ENCODE measurements at places on chromosomes 5 and 9. TPM values are rescaled to one million over a fixed set of nuclear protein-coding genes. Genes with fewer than 3 reads are reported as not detected.
A peak's percentile ranks its signal among the peaks of the same experiment; 100 is the strongest.

- peak; percentile 13 for DNase-seq
These were observed 9.4 kb downstream of the FLT4 start for GRCh38 chr5:180639741-180640610.

- no peak for DNase-seq
These were observed 226.0 kb downstream of the HINT1 start for GRCh38 chr5:130939059-130939458.

GRCh38 chr9:94528886-94529285 is 26.0 kb upstream of the PCAT7 start:
- DNase-seq, result no peak

DNA sequence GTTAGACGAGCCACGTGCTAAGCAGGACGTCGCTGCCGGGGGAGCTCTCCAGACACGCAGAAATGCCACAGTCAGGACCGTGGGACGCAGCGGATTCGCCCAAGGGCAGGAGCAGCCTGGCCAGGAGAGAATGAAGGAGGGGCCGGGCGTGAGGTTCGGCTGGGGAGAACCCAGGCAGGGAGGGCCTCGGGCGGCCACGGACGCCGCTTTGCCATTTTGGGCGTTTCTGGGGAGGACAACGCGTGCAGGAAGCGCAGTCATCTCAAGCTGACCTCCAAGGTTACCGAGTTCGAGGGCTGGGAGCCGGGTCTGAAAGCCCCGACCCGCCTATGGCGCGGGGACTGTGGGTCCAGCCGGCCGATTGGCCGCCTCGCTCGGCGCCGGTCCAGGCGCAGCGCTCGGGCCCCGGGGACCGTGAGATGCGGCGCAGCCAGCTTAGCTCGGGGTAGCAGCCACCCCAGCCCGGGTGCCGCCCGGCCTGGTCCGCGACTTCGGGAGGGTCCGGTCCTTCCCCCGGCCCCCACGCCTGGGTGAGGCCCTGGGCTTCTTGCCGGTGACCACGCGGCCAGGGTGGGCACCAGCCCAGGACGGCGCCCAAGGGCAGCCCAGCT is 760 bp upstream of the MAN1B1 start:
- DNase-seq, result peak; percentile 63

The ALDH7A1 gene
- total RNA-seq, result 30.5 TPM

DNA sequence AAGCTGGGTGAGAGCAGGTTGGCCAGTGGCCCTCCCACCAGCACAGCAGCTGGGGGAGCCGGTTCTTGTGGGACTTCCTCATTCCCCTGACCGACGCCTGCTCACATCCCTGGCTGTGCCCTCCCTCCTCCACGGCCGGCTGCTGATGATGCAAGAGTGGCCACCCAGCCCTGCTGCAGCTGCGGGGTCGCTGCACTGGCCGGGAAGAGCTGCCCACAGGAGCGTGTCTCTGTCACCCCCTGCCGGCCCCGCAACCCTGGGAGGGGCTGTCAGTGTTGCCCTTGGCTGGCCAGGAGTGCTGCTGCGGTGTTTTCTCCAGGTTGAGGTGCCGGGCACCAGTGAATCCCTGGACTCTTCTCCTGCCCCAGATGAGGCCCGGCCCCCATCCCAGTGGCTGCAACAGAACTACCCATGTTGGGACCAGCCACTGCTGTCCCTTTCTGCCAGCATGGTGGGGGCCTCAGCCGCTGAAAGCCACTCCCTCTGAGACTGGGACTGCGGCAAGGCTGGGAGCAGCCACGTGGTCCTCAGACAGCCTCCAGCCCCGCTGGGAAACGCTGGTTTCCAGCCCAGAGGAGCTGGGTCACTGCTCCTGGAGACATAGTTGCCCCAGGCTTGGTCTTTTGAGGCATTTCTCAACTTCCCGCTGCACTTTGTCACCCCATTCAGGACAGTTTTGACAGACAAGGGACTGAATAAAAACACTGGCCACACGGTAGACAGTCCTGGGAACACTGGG is 739 bp downstream of the CARD9 start:
- DNase-seq, result peak; percentile 67

DNA sequence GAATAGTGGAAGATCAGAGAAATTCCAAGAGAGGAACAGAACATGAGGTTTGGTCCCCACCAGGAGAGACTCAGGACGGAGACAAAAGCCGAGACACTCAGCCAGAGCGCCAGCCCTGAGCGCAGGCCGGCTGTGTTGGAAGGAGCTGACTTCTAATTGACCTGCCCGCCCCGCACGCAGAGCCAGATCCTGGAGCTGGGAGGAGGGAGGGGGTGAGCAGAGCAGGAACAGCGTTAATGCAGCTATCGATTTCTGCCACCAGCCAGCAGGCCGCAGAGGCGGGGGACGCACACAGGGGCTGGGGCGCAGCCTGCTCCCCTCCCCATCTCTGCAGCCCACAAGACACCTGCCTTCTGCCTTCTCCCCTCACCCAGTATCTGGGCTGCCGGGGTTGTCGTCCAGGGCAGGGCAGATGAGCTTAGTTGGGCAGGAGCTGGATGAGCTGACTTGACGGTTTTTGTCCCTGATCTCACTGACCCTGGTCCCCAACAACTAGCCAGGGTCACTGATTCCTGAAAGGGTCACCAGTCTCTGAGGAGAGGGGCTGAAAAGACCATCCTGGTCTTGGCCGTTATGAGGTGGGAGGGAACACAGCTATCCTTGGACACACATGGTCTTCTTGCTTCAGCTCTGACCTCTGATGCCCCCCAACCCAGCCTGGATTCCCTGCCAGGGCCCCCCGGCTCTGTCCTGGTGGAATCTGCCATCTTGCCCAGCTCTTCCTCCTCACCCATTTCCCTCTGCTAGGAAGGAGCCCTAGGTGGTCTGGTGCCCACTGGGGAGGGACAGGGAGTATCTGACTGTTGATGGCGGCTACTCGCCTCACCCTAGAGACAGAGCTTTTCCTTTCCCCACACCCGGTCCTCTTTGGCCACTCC is 29.8 kb downstream of the CXXC5 start:
- DNase-seq, result peak; percentile 61

GRCh38 chr9:123739387-123739786 is 190.5 kb downstream of the DENND1A start:
- no peak for DNase-seq

DNA sequence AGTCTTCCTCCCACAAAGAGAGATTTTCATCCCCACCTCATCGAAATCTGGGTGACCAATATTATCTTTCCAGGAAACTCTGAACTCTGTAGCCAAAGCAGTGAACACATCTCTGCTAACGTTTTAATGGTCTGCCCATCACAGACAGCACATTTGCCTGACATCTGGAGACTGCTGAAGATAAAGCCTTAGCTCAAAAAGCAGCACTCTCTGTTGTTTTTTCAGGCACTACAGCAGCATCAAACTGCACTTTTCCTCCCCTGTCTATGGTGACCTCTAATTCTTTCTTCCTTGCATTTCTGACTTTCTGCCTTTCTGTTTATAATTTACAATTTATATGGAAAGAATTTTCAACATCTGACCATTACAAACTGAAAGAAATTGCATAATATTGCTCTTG is 66.8 kb downstream of the RAB3C start:
- no peak for DNase-seq

GRCh38 chr9:68704814-68705530 is at the start of gene PIP5K1B:
TSS of gene PIP5K1B (plus strand) at chr9:68705240. CDS start at chr9:68822615, 117,375 bp downstream.
- DNase-seq, result peak; percentile 77

DNA sequence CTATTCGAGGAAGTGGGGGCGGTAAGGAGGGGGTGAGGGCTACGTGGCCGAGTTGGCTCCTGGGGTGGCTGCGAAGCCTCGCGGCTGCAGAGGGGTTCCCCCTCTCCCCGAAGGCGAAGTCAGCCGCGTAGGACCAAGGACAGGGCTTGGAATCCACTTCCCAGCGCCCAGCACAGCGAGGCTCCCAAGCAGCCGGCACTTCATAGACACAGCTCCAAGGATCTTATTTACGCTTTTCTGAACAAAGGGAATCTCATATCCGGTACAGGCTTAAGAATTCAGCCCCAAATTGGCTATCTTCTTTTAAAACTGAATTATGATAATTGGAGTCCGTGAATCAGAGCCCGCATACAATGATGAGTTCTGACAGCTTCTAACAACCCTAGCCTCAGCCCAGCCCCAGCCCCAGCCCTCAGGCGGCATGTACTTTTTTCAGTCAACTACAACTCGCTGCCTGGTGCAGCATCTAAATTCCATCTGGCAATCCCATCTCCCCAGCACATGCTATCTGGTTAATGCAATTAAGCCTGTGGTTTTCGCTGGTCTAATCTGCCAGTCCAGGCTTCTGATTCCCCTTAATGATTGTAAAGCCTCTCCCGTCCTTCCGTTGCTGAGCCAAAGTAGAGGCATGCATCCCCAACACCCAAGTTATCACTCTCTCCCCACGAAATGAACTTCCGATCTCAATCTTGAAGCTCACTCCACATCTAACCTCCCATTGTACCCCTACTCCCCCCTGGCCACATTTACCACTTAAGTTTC is 1.0 kb downstream of the ELAVL2 start:
- no peak for DNase-seq

The F12 gene
- not detected for total RNA-seq

The OBP2B gene
- total RNA-seq, result not detected

DNA sequence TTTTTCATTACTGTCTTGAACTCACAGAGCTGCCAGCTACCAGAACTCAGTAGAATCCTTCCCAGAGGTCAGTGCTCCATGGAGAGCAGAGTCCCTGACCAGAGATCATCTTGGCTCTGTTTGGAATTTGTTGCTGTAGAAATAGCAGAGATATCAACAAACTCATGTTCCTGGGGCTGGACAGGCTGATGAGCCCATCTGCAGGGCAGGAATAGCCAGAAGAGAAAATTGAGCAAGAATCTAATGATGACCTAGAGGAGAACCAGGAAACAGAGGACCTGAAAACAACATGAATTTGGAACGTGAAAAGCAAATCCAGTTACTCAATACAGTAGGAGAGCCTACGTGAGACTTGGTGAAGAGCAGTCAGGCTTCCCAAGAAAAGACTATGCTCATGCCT is 437.8 kb downstream of the PLK2 start:
- no peak for DNase-seq

GRCh38 chr5:169874621-169875020 is 105.7 kb downstream of the INSYN2B start:
- DNase-seq, result no peak

DNA sequence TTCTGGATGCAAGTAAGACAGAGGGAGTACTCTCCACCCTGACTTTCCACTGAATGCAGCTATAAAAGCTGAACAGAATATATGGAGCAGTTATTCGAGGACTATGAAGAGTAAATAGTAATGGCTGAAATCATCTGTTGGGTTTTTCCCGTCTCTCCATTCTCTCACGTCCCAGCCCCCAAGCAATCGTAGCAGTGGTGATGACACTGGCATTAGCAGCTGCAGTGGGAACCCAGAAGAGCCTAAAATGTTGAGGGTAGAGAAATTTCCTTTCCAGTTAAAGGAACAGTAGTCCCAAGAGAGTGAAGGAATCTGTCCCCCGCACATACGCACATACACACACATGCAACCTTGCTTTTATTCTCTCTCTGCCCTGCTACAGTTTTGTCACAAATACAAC is 33.2 kb downstream of the MED27 start:
- DNase-seq, result no peak

DNA sequence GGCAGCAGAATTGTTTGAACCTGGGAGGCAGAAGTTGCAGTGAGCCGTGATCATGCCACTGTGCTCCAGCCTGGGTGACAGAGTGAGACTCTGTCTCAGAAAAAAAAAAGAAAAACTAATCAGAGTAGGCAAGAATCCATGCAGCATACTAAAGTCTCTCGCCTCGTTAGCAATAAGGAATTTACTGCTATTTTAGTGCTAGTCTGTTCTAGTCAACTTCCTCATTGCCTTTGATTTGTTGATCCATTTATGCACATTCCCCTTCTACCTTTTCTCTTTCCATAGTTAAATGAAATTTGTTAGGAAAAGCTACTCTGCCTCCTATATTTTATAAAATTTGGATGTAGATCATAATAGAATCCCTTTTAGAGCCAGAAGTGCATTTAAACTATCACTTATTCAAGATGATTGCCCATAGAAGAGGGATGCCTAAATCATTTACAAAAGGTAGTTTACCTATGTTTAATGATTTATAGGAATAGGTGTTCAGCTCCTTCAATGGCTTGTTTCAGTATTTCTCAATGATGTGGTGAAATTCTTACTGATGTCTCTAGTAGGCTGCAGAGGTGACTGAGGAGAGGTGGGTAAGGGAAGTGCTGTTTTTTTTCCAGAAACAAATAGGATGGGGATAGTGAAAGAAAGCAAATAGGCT is 1.9 kb downstream of the LRRC19 start:
- DNase-seq, result no peak

The IFNA2 gene
- not detected for total RNA-seq

DNA sequence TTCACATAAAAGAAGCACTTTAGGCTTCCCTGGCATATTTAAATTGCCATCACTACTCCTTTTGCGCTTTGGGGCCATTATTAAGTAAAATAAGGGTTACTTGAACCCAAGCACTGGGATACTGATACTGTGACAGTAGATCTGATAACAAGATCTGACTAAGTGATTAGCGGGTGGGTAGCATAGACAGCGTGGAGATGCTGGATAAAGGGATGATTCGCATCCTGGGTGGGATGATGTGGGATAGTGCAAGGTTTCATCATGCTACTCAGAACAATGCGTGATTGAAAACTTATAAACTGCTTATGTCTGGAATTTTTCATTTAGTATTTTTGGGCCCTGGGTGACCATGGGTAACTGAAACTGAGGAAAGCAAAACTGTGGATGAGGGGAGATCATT is 75.1 kb downstream of the PTTG1 start:
- DNase-seq, result no peak

DNA sequence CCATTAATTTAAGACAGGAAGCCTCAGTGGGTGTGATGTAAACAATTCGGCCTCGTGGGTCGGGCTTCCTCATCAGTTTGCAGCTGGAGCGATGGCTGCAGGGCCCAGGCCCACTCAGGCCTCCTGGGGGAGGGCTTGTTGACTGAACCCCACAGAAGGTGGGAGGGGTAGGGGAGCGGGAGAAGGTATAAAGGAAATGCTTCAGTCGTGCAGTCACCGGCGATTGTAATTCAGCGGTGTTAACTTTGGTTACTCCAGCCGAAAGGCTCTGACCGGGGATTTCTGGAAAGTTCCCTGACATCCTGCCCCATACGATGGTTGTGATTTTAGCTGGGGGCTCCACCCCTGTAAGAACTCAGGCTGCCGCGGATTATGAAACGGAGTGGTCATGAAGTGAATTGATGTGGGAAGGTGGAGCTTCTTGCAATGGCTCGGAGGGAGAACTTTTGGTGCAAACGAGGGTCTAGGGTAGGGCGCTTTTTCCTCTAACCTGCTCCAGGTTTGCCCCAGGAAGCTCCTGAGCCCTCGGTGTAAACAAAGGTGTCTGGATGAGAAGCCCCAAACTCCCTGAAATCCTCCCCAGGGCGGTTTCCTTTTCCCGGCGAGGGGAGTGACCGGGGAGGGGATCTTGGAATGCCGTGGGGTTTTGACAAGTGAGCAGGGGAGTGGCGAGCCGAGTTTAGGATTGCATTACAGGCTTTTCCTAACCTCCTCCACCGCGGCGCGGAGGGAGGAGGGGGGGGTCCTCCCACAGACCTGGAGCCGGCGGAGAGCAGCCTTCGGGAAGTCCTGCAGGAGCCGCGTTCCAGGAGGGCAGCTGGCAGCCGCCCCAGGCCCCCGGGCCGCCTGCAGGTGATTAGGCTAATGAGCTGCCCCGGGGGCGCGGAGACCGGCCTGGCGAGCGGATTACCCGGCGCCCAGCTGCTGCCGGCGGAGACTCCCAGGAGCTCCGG is 215.5 kb downstream of the PDZD2 start:
- peak; percentile 54 for DNase-seq
